ENCODE measurements at places on chromosomes 16 and 17.
A peak's percentile ranks its signal among the peaks of the same experiment; 100 is the strongest.

DNA sequence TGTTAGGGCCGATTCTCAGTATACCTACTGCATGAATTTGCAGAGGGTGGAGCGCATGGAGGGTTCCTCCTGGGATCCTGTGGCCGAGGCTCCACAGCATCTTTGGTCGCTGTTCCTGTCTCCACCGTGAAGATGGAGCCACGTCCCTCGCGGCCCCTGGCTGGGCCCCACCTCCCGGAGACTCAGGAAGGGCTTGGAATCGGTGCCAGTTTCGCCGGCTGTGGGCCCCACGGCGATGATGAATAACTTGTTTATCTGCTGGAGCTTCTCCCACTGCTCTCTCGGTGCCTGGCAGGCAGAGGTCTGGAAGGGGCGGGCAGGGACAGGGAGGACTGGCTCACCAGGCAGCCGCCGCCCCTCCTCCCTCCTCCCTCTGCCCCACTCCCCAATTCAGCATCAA lies 8.1 kb downstream of the SLC5A11 start:
- DNase-seq, result no peak

DNA sequence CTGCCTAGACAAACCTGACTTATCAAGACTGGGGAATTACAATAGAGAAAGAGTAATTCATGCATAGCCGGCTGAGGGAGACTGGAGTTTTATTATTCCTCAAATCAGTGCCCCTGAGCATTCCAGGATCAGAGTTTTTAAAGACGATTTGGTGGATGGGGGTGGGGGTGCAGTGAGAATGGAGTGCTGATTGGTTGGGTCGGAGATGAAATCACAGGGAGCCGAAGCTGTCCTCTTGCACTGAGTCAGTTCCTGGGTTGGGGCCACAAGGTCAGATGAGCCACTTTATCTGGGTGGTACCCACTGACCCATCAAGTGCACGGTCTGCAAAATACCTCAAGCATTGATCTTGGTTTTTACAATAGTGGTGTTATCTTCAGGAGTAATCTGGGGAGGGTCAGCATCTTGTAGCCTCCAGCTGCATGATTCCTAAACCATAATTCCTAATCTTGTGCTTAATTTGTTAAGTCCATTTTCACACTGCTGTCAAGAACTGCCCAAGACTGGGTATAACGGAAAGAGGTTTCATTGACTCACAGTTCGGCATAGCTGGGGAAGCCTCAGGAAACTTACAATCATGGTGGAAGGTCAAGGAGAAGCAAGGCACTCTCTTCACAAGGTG lies 69.6 kb downstream of the MARF1 start:
- no peak for DNase-seq

- no peak for DNase-seq
Measured at GRCh38 chr17:16439811-16440351, 24.5 kb downstream of the TRPV2 start.

- DNase-seq, result no peak
Measured at GRCh38 chr17:4449736-4450135, 16.0 kb downstream of the SPNS3 start.

- no peak for DNase-seq
Measured at GRCh38 chr17:6910987-6911603, 79.6 kb upstream of the TEKT1 start.

- no peak for DNase-seq
Measured at GRCh38 chr17:48596000-48596734, 2.6 kb upstream of the HOXB5 start.

DNA sequence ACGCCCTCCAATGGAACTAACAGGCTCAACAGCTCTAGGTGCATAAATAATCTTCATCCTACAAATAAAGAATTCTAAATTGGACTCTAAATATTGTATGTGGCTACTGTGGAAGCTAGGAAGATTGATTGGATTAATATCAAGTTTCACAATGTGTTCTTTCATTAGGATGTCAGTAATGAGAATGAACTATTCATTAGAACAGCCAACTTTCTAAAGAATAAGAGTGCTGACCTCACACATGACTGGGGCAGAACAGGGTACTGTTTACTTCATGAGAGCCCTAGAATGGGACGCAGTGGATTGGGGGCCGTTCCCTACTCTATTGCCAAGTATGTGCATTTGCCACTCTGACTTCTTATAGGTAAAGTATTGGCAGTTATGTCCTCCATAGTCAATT lies 528.2 kb upstream of the RBFOX1 start:
- DNase-seq, result no peak

DNA sequence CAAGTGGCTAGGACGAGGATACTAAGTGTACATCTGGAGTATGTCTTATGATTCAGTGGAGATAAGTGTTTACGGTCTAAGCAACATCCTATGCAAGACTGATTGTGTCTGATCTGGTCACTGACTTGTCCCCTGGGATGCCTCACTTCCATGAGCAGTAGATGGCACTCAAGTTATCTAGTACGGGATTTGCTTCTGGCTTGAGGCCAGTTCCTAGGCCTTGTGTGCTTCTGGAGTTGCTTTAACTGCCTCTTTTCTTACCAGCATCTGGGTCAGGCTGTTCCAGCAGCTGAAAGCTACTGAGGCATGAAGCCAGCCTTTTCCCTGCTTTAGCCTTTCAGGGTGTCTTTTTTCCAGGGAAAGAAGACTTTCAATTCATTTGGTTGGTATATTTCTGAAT lies 23.0 kb downstream of the SUPT6H start:
- DNase-seq, result no peak

- no peak for DNase-seq
Measured at GRCh38 chr16:84332975-84333684, 35.2 kb upstream of the ATP2C2 start.

GRCh38 chr16:1772908-1773702 lies at the start of gene MRPS34:
Gene MRPS34, minus strand, starts transcription at chr16:1773134. Its CDS starts 15 bp downstream, at chr16:1773119.
- DNase-seq, result no peak

GRCh38 chr17:68861602-68862001 lies 93.6 kb downstream of the ABCA8 start:
- DNase-seq, result no peak

DNA sequence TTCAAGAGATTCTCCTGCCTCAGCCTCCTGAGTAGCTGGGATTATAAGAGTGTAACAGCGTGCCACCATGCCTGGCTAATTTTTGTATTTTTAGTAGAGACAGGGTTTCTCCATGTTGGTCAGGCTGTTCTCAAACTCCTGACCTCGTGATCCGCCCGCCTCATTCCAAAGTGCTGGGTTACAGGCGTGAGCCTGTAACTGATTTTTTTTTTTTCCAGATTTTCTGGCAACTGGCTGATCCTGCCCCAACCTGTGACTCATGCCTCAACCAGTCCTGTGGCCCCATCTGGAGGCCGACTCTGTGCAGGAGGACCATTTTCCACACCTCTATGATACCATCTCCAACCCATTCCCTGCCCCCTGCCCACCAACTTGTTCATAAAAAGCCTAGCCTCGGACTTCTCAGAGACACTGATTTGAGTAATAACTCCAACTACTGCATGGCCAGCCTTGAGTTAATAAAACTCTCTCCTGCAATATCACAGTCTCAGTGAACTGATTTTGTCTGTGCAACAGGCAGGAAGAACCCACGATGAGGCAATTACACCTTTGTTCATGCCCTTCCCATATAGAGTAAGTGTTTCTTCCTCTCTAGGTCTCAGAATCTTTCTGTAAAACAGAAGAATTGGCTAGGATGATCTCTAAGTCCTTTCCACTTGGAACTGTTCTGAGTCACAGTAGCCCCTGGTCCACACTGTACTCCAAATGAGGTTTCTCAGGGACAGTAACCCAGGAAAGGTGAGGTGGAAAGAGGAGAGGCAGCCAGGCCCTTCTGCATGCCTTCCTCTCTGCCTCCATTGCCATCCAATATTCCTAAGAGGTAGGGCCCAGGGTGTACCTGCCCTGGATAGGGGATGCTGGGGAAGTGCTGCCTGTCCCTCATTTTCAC lies 8.8 kb upstream of the CNOT1 start:
- peak; percentile 72 for DNase-seq

DNA sequence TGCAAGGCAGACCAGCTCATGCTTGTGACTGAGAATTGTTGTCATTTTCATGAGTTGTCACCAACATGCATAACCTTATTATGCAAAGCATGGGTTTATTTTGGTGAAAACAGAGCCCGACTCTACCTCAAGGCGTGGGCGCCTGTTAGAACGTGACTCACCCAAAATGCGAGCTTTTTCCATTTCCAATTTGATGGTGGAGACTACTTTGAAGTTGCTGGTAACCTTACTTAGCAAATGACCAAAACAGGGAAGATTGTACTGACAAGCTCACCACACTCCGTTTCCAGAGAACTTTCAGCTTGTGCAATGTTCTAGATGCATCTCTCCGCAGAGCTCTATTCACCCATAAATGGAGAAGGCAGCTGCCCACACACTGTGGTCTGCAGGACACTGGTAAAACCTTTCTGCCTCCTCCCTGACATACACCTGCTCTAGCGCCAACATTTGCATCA lies 284.5 kb downstream of the MAF start:
- no peak for DNase-seq

DNA sequence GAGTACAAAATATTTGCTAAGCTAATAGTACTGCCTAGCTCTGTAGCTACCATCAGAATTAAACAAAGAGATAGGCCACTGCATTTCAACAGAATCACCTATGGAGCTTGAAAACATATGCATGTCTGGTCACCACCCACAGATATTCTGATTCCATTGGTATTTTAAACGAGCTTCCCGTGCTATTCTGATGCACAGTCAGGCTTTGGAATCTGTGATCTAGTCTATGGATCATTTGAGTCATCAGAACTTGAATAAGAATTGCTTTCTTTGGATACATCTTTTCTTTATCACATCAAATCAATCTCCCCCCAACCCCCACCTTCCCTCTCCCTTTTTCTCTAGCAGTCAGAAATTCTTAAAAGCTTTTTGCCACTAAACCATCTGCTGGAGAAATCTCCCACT lies 124.7 kb downstream of the NPIPB5 start:
- no peak for DNase-seq

DNA sequence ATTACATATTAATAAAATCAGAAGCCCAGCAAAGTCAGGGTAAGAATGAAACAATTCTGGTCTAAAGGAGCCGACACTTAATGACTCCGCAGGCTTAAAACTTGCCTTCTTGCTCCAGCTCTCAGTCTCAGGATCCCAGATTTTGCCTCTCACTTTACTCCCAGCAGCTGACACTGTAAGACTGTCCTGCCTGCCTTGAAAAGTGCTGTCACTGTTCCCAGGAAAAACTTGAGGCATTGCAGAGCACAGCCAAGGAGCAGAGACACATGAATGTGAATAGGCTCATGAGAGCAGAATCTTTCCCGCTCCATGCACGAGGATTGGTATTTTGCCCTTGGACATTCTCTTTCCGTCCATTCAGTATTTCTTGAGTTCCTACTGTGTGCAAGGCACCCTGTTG lies 457.6 kb upstream of the ZFHX3 start:
- DNase-seq, result no peak

- DNase-seq, result no peak
Measured at GRCh38 chr16:4351880-4352279, 759 bp upstream of the PAM16 start.

- no peak for DNase-seq
Measured at GRCh38 chr16:2956579-2956956, 7.5 kb upstream of the KREMEN2 start.

DNA sequence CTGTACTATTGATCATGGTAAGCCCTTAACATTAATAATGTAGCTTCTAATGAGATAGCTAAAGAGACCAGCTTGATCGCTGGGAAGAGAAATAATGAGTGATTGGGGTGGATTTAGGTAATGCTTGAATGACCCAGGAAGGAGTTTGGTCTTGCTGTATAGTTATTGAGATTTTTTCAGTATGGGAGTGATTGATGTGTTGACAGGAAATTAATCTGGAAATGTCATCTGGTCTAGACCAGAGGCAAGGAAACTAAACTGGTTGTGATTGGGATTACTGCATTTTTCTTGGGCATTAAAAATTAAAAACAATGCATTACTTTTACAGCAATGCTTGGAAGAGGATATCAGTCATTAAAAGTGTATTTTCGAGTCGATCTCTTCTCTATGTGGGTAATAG lies 11.8 kb downstream of the TEFM start:
- no peak for DNase-seq

DNA sequence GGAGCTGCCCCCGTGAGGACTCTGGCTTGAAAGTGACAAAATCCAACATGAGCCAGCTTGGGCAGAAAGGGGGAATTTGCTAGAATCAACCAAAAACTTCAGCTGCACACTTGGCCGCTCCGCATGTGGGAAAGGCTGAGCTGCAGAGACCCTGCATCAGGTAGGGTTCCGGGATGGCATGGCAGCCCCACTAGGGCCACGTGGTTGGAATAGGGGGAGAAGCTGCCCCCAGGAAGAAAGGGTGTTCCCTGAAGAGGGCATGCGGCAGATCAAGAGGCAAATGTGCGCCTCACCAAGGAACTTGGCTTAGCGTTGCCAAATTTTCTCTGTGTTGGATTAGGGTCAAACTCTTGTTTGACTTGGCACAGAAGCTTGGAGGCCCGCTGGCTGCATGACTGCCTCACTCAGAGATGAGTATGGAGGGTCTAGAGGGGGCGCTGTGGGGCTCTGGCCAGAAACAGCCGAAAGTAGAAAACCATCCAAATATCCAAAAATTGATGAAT lies 29.2 kb upstream of the WFIKKN2 start:
- no peak for DNase-seq

- no peak for DNase-seq
Measured at GRCh38 chr16:51439271-51439670, 288.2 kb upstream of the SALL1 start.

DNA sequence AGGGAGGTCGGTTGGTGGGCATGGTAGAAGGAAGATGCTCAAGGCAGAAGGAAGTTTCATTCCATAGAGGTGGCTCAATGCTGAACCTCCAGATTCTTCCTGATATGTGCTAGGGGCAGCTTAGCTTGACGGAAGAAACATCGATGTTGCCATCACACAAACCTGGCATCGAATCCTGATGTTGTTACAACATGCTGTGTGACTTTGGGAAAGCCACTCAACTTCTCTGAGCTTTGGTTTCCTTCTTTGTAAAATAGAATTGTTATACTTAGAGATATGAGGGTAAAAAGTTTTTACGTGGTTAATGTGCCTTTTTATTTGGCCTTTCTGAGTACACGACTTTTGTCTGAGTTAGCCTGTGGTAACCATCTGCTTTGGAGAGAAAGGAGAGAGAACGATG lies 287.9 kb downstream of the SHISA9 start:
- DNase-seq, result no peak

All from AG09309 (cell line).